Uterus (tissue), 4 donors: ENCODE measurements at places on chromosomes 5 and 9. TPM values are rescaled to one million over a fixed set of nuclear protein-coding genes. Genes with fewer than 3 reads are reported as not detected.

DNA sequence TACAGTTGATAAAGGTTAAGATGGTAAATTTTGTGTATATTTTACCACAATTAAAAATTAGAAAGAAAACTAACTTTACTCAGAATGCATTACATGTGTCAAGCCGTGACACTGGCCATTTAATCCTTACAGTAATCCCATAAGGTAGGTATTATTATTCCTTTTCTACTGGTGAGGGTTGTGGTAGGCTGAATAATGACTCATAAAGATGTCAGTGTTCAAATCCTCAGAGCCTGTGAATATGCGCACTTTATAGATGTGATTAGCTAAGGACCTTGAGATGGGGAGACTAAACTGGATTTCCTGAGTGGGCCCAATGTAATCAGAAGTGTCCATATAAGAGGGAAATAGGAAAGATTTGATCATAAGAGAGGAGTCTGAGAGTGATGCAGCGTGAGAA is 288.1 kb downstream of the TMEM167A start:
- DNase-seq, result no peak

- DNase-seq, result no peak
Measured at GRCh38 chr5:124414973-124415372, 331.5 kb downstream of the ZNF608 start.

DNA sequence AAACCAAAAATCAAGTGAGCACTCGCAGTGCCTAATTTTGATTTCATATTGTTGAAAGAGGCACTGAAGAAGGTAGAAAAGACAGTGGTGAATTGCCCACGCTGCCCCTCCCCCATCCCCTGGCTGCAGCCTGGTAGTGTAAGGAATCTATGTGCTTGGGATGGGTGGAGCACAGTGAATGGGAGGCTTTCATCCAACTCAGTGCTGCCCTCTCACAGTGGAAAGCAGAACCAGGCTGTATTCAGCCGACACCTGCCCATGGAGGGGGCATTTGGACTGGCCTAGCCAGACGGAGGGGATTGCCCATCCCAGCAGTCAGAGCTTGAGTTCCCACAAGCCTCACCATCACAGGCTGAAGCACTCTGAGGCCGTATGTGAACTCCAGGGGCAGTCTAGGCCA is 800.4 kb upstream of the DMAC1 start:
- DNase-seq, result no peak

DNA sequence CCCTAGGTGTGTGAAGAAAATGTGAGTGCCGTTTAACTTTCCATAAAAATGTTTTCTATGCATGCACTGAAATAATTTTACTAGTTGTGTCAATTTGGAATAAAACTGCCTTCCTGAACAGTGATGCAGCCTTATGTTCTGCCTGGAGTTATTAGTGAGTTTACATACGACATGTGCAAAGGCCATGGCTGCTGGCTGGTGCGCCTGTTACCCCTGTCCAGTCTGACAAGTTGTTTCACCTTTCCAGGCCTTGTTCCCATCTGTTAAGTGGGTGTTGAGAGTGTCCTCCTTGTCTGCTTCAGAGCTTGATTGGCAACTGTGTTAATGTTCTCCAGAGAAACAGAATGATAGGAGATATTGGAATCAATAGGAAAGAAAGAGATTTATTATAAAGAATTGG is 60.6 kb downstream of the TJP2 start:
- DNase-seq, result no peak

DNA sequence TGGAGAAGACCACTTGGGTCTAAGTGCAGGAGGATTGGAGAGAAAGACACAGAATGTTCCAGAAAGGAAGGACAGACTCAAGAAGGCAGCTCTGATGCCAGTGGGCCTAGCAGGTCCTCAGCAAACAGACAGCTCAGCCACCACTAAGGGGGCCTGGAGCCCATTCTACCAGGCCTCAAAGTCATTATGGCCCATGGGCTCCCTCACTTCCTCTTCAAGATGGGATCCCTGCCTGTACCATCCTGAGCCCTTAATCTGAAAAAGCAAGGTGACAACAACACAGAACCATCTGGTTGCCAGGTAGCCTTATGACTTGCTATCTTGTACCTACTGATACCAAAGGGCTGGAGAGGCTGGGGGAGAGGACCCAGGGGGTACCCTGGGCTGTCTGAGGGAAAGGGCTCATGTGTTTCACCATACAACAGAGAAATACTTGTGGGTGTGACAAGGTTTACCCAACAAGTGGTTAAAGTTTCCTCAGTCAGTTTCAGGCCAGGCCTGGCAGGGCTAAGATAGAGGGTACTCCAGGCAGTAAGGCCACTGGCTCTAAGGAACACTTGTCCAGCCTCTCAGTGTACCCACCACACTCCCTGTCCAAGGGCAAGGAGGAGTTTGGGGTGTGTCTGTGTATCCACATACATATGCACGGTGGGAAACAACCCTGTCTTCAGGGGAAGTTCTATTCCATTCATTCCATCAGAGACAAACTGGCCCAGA is 30.7 kb downstream of the TCF7 start:
- no peak for DNase-seq

DNA sequence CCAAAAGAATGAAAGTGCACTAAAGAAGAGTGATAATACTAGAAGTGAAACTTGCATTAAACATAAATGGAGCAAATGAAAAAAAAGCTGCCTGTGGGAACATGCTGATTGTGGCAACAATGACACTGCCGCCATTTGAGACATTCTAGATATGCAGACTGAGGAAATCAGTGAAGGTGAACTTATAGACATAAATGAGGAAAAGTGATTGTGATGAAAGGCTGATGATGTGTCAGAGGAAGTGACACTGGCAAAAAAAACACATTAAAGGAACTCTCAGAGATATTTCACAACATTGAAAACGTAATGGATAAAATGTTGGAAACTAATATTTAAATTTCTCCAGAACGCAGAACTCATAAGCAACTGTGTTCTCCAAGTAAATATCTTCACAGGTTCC is 1.2 kb downstream of the ERCC8 start:
- DNase-seq, result no peak

DNA sequence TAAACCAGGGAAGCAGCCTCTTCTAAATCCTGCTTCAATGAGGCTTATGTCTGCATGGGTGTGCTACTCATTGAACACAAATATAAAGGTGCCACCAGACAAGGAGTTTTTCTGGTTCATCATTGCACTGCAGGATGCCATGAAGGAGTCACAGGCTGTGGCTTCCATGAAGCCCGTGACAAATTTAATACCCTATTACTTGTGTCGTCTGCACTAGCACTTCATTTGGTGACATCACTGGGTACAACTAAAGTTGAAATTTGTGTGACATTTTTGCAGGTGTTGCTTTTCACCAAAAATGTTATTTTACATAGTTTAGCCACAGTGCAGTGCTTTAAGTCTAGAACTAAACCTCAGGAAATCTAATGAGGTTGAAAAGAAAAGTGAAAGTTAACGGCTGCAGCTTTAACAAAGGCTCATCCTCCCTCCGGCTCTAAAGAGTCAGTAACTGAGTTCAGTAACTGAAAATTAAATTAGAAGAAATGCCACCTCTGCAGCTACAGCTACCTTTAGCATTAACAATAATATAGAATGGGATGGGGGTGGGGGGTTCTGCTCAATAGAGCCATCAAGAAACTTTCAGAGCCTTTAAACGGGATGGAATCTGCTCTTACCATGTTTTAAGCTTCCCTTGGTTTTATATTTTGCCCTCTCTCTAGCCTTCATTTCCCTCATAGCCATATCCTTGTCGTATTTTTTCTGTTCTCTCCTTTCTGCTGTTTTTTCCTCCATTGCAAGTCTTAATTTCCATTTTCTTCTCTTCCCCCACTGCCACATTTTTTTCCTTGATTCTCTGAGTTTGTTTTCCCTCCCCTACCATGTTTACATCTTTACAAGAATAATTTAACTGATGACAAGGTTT is 233.8 kb upstream of the TMEM161B start:
- no peak for DNase-seq

- DNase-seq, result no peak
Measured at GRCh38 chr5:75536147-75536546, 24.5 kb downstream of the POLK start.

GRCh38 chr5:42306287-42306686 is 117.0 kb upstream of the GHR start:
- no peak for DNase-seq

DNA sequence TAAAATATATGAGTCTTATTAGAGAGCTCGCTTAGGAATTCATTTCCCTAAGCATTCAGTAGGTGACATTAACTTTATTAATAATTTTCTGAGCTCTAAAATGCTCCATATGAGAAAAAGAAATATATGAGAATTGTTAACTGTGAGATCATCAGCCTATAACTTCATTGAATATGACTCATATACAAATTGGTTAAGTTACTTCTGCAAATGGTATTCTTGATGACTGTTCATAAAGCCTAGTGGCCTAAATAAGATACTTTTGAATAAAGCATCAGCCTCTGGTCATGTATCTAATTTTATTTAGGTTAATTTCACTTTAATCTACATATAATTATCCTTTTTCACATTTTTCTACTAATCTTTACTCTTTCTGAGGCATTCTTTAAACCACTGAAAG is 710.2 kb upstream of the ACO1 start:
- DNase-seq, result no peak

GRCh38 chr5:122384739-122385235 is 72.8 kb downstream of the SNCAIP start:
- no peak for DNase-seq

DNA sequence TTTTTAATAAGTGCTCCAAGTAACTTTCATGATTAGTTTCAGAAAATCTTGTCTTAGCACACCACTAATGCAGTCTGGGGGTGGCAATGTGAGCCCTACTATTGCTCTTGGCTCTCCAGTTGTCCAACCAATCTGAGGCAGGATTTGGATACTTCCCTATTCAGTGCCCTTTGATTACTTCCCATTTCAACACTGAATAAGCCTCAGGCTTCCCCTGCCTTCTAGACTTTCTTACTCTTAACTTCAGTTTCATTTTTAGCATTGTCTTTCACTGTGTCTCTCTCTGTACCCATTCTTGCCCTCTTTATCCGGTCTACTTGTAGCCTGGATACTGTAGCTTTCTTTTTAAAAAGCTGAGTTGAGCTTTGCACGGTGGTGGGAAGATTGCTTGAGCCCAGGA is 186.1 kb downstream of the C9orf152 start:
- DNase-seq, result no peak

DNA sequence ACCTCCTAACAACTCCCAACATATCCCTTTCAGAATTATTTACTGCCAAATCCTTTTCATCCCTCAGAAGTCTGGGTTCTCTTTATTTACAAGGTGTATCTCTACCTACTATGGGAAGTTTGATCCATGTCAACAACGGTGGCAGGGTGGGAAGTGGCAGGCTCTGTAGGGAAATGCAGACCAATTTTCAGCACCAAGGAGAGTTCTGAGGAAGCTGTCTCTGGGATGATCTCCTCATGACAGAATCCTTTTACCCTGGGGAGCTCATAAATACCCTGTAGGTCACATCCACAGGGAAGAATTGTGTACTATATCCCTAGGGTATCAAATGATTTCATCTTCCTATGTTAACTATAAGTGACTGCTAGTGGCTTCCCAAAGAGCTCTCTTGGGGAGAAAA is 107.8 kb upstream of the NEK6 start:
- DNase-seq, result no peak

- DNase-seq, result peak; percentile 46
Measured at GRCh38 chr9:84668196-84669012, 1.1 kb upstream of the NTRK2 start.

DNA sequence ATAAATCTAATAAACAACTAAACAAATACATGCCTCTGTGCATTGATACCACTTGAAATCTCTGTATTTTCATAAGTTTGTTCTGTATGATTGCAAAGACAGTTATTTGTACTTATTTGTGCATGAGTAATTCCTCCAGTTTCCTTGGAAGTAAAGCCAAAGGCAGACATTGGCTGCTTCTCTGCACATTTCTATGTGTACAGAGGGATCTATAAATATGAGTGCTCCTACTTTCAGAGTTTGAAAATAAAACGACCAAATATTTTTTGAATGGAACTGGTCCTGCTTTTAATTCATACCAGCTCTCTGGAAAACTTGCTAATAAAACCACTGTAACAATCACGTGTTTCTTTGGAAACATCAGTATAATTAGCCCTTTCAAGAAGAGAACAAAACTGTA is 306.5 kb downstream of the MAN2A1 start:
- no peak for DNase-seq

DNA sequence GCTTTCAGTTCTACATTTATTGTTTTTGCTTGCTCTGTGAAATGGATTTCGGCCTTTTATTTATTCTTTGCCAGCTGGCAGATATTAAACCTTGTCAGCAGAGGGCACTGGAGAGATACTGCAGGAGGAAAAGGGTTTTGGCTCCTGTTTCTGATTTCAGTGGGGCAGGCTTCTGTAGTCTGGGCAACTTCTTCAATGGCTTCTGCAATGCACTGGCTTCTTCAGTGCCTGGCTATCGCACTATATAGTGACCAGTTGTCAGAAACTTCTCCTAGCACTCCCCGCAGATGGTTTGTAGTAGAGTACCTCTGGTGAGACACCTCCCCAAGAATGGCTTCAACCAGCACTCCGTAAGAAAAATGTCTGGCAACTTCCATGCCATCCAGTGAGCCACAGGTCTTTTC is 3.2 kb upstream of the NFX1 start:
- DNase-seq, result no peak

DNA sequence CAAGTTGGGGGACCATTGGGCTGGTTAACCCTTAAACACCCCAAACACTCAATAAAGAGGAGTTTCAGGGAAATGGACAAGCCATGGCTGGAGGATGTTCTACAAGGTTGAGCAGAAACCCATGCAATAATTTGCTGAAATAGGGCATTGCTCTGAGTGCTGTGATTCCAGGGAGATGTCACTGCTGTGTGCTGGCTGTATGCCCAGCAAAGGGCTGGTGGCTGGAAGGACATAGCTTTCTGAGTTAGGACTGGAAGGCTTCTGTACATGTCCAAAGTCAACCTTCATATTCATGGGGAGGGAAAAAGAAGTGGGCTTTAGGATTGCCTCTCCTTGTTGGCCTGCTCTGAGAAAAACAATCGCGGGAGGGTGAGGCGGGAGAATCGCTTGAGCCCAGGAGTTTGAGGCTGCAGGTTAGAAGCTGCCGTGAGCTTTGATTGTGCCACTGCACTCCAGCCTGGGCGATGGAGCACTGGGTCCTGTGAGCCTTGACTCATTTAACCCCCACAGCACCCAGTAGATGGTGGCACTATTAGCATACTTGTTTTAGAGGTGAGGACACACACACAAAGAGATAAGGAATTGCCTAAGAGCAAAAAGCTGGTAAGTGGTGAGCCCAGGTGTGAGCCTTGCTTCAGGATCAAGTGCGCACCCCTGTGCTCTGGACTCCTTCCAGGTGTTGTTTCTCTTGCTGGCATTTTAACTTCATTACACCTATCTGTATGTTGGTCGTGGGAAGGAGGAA is 20.4 kb downstream of the IL12B start:
- DNase-seq, result no peak

GRCh38 chr9:108479989-108480652 is 375.7 kb downstream of the ACTL7B start:
- DNase-seq, result no peak

The GPR150 gene
- total RNA-seq, result not detected

The PCDHA1 gene
- not detected for total RNA-seq

The FBXW11 gene
- total RNA-seq, result 76.5 TPM

The CAST gene
- 98.2 TPM for total RNA-seq

The ARL14EPL gene
- not detected for total RNA-seq

The PIP5KL1 gene
- total RNA-seq, result 11.3 TPM

The ALDH1A1 gene
- total RNA-seq, result 135 TPM

The FIBCD1 gene
- total RNA-seq, result not detected

The TERT gene
- not detected for total RNA-seq

The PCDHGC4 gene
- total RNA-seq, result 7.6 TPM

The LEAP2 gene
- total RNA-seq, result 3.4 TPM
